ENCODE measurements at places on chromosomes 5 and 9.

DNA sequence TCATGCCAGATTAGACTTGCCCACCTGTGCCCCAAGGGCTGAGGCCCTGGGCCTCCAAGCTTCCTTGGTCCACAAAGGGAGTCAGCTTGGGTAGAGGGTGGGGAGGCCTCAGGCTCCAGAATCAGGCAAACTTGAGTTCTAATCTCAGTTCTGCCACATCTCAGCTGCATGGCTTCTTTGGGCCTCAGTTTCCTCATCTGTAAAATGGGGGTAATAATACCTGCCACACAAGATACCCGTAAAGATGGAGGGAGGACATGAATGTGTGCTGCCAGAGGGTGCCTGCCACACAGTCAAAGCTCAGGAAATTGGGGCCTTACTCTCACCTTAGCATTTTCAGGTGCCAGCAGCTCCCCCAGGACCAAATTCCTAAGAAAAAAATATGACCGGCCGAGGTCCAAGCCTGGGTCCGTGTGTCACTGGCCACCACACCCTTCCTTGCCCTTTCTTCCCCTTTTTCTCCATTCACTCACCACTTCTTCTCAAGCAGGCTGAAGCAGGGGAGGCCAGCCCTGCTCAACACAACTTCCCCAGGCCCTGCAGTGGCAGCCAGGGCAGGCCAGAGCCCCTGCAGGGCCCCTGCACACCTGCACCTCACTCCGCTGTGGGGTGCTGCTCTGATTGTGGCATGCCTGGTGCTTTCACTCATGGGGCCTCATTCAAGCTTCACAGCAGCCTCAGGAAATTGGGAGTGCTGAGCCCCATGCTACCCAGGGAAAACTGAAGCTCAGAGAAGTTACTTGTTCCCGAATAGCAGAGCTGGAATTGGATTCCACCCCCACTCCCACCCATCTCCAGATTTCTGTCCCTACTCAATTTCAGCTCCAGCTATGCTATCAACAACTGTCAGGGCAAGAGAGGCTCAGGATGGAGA, 3.9 kb downstream of the RGS14 start:
- no peak for DNase-seq

DNA sequence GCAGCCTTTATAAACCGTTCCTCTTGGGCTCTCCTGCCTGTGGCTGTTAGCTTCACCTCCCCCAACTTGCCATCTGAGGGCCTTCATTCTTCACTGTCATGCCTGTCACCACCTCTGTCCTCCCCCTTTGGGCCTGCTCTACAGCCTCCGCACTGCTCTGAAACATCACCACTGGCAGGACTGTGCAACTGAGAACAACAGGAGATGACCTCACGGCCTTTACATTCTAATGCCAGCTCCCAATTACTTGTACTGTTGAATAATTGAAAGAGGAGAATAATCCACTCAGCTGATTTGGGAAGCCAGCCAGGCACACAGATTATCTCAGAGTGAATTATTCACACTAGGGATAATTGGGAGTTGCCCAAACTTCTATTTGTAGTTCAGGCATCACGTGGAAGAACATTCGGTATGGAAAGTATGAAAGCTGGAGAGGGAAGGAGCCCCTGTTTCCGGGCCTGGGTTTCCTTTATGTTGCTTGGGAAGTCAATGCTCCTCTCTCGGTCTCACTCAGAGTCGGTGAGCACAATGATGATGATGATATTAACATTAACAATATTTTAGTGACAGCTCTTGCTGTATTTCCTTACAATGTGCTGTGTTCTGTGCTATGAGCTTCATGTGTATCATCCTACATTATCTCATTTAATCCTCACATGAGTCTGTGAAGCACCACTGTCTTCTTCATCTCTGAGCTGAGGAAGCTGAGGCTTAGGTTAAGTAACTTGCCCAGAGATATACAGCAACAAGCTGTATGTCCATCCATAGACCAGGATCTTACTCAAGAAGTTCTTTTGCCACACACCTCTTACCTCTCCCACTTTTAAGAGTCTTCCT, 99.3 kb upstream of the LRRTM2 start:
- DNase-seq = no peak

- no peak for DNase-seq
These were observed 111.7 kb downstream of the ESM1 start for GRCh38 chr5:54873691-54874090.

- no peak for DNase-seq
These were observed 5.1 kb upstream of the HK3 start for GRCh38 chr5:176904276-176904675.

- DNase-seq = no peak
These were observed 61.0 kb downstream of the CYSTM1 start for GRCh38 chr5:140235791-140236551.

DNA sequence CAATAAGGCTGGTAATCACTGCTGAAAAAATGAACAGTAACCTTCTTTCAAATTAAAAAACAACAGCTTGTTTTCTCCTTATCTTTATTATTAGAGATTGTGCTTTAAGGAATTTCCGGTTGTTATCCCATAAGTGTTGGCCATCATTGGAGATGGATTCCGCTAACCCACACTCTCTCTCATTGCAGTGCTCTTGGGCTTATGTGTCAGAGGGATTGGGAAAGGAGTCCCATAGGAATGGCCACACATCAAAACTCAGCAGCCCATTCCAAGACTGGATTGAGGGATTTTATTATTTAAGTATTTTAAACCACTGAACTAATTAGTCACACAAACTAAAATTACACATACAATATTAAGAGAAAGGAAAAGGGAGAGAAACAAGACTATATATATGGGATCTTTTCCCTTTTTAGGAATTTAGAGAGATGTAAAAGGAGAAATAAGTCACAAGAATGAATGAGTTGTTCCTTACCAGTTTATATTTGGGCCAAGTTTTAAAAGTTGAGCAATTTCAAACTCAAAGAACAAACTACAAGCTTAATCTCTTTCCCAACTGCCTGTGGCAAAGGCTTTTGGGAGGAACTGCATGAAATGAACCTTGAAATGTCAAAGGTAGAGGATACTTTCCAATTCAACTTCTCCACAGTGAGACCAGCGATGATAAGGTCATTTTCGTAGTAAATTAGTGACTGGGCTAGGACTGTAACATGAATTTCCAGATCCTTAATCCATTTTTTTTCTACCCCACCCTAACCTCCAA, 2.4 kb downstream of the SPINK6 start:
- no peak for DNase-seq

- DNase-seq = peak; percentile 75
These were observed 592 bp downstream of the UBAP2 start for GRCh38 chr9:34047864-34048726.

DNA sequence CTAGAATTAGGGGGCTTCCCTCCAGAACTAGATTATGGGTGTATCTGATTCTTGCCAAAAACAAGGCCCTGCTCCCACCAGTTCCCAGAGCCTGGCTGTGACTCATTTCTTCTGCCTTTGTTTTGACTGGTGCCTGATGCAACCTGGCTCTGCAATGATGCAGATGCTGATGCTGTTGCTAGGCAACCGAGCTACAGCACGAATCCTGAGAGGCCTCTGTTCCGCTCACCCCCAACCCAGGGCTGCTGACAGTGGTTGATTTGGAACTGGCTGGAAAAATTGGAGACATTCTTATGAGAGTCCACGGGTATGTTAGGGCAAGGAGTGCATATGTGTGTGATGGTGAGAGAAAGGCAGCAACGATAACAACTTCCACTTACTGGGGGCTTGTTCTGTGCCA, 100.3 kb downstream of the NSG2 start:
- no peak for DNase-seq

DNA sequence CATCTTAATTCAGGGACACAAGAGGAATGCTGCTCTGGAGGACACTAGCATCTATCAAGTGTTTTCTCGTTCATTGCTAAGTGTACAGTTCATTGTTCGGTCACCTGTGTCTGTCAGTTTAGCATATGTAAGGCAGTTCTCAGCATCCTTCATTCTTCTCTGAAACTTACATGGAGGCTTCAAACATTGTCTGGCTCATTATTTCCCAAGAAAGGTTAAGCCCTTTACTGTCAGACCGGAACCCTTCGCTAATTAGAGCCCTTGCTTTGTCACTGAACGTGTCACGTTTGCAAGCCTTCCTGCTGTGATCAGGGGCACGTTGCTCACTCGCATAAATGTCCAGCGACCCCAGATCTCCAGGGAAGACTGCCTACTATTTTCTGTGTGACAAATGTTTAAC, 62.3 kb upstream of the RIOK2 start:
- no peak for DNase-seq

DNA sequence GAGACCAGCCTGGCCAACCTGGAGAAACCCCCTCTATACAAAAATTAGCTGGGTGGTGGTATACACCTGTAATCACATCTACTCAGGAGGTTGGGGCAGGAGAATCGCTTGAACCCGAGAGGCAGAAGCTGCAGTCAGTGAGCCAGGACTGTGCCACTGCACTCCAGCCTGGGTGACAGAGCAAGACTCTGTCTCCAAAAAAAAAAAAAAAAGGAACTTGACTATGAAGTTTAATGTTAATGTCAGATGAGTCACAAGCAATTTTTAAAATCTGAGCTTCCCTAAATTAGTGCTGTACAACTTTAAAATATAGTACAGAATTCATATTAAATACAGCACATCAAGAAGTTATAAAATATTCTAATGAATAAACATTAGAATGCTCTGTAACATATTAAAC, 1.5 kb downstream of the MEIKIN start:
- DNase-seq = no peak

GRCh38 chr5:45609661-45610060, 86.5 kb downstream of the HCN1 start:
- DNase-seq = no peak

GRCh38 chr5:134902071-134902801, 2.7 kb upstream of the PCBD2 start:
- no peak for DNase-seq

GRCh38 chr5:45796959-45797553, 100.9 kb upstream of the HCN1 start:
- DNase-seq = no peak

DNA sequence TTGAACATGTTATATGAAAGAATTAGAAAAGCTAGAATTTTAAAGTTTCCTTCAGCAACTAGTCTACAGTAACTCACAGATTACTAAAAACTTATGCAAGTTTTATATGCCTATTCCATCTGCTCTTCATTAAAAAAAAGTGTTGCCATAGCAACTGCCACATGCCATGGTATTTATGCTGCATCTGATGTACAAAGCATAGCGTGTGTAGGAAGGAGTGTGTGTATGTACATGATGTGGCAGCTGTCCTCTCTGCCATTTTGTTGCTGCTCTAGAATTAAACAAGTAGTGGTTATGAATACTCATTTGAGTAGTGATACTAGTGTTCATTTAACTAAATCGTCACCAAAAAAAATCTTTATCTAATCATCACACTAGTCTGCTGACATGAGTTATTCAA, 593.5 kb downstream of the CETN3 start:
- DNase-seq = no peak

GRCh38 chr5:124961521-124961920, 215.1 kb upstream of the ZNF608 start:
- DNase-seq = no peak

DNA sequence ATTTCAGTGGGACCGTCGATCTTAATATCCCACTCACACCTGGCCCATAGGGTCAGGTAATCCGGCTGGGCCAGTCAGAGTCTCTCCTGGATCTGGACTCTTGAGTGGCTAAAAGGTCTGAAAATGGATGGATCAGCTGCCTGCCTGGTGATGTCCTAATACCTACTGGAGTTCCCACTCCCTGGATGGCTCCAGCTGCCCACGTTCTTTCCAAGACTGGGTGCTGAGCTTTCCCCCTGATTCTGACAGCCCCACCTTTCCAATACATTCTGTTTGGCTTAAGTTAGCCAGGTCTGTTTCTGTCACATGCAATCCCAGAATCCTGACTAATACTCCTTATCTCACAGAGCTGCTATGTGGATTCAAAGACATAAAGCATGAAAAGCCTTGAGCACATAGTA, 10.2 kb downstream of the SH3PXD2B start:
- no peak for DNase-seq

DNA sequence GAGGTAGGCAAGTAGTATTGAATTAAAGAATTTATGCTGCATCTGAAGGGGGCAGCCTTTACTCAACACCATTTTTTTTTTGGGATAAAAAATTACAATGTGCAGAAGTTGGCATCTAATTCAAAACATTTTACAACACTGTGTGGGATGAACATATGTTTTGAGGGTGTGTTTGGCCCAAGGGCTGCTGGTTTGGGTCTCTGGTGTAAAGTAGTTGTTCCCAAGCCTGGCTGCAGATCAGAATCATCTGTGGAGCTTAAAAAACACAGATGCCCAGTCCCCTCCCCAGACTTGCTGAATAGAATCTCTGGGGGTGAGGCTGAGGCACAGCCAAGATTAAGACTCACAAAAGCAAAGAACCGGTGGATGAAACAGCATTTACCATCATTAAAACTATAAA, 33.0 kb upstream of the PDZD2 start:
- DNase-seq = no peak

GRCh38 chr9:87713278-87713987, 12.5 kb upstream of the CTSL start:
- peak; percentile 55 for DNase-seq

DNA sequence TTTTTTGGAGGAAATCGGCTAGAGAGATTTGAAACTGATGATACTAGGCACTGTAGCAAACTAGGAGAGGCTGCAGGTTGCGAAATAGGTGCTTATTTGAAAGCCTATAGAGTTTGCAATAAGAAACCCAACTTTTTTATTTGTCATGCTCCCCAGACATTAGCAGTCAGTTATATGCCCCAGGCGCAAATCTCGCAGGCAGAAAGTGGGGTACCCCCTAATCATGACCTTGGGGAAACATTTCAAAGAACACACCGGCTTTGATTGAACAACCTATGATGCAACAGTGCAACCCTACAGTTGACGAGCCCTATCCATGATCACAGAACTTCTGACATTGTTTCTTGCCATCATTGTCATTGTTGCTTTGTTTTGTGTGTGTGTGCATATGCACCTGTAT, 510.5 kb downstream of the RAB3C start:
- DNase-seq = no peak

- DNase-seq = no peak
These were observed 65.8 kb downstream of the SETX start for GRCh38 chr9:132288966-132289365.

DNA sequence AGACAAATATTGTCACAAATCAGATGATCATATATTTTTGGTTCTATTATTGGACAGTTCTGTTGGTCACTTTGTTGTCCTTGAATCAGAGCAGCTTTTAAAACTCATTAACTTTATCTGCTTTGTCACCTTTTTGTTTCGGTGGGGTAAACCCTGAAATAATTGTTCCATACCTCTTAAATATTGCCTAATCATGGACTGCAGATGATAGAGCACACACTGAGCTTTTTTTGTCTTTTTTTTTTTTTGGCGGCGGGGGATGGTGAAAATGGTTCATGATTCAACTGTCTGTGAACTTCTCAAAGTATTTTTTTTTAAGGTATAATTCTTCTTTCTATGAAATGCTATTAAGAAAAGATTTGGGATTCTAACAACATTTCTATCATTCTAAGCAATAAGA, 1.8 kb downstream of the NUDT12 start:
- DNase-seq = no peak

DNA sequence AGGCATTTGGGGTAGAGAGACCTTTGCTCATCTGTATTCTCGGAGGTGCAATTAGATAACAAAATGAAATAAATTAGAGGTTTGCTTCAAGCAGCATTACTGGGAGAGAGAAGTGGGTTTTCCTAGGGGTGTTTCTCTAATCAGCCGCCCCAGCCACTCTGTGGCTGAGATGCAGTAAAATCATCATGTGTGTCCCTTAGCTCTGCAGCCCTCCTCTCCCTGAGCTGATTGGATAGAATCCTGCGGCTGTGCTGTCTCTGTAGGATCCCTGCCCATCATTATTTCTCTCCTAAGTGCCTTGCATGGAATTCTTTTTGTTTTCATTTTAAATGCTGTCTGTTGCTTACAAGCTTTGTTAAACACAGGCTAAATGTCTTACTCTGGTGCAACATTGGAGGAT, 171.4 kb downstream of the SH3GL2 start:
- no peak for DNase-seq

- DNase-seq = no peak
These were observed 167.9 kb upstream of the FREM1 start for GRCh38 chr9:15077946-15078729.
